ENCODE measurements at places on chromosomes 11 and 22.

DNA sequence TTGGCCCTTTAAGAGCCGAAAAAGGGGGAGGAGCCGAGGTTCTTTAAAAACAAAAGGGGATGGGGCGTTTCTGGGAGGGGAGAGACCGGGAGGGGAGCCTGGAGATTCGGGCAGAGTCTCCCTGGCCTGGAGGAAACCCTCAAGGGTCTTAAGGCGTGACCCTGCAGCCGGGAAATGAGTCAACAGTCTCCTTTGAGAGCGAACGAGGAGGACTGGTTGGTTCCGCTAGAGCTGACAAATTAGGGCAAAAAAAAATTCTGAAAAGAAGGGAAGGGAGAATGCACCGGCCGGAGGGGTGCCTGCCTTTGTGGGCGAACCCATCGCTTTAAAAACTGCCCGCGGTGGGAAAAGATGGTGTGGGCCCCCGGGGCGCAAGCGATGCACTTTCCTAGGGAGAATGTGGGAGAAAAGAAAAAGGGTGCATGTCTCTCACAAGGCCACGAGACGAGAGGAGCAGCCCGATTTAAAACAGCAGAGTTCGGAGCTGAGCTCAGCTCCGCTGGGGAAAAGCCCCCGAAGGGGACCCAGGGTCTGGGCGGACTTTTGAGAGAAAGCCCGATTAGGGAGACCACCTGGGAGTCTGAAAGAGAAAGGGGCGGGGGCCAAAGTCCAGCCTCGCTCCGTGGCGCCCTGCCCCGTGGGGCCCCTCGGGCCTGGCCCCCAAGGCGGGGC, 874 bp downstream of the ZFTA start:
- DNase-seq: peak; percentile 71

DNA sequence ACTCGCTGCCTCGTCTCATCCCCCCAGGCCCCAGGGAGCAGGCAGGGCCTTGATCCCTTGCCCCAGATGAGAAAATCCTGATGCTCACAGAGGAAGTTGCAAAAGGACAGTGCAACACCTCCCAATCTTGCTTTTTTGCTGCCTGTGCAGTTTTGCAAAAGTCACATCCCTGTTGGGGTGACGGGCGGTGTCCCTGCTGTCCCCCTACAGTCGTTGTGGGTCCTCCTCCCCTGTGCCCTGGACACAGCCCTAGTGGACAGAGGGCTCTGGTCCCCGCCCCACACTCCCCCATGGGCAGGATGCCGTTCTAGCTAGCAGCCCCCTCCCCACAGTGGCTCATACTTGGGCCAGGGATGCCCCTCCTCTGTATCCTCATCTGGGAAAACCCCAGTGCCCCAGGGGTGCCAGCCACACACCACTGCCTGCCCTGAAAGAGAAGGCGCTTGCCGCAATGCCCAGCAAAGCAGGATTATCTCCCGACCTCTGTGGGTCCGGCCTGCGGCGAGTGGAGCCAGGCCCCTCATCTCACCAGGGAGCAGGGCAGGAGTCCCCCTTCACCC, 18.4 kb upstream of the CTSD start:
- no peak for DNase-seq

DNA sequence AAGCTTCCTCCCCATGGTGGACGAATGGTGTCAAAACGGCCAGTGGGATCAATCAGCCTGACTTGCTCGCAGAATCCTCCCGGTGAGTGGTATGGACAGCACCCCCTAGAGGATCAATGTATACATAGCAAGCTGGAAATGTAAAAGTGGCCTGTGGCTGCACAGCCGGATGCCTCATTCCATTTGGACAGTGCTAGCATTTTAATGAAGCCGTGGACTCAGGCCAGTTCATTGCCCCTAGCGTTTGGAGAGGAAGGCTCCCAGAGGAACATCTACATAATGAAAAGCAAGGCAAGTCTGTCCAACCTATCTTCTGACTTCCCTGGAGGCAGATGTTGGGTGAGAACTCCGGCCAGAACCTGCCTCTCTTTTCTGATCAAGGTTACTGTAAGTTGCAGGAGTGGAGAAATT, 942.3 kb downstream of the NTM start:
- peak; percentile 87 for DNase-seq

GRCh38 chr11:12240677-12241076, 130.3 kb downstream of the MICAL2 start:
- no peak for DNase-seq

DNA sequence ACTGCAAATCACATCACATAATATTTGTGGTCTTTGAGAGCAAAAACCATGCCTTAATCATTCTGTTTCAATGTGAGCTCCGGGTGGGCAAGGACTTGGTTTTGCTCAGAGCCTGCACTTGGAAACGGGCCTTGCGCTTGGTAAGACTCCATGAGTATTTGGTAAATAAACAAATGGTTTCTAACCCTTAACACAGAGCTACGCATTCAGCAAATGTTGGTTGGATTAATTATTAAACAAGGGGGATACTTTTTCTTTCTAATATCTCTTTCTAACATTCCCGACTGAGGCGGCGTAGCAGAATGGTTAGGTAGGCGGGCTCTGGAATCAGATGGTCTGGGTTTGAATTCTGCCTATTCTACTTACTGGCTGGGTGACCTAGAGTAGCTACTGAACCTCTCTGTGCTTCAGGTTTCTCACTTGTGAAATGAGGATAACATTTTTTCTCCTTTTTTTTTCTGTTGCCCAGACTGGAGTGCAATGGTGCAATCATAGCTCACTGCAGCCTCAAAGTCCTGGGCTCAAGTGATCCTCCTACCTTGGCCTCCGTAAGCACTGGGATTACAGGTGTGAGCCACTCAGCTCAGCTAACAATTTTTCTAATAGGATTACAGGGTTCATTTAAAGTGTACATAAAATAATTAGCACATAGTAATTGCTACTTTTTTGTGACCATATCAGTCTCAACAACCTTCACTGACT, 3.4 kb upstream of the FAM83F start:
- no peak for DNase-seq

GRCh38 chr11:46724088-46724487, 5.1 kb downstream of the F2 start:
- DNase-seq: no peak

DNA sequence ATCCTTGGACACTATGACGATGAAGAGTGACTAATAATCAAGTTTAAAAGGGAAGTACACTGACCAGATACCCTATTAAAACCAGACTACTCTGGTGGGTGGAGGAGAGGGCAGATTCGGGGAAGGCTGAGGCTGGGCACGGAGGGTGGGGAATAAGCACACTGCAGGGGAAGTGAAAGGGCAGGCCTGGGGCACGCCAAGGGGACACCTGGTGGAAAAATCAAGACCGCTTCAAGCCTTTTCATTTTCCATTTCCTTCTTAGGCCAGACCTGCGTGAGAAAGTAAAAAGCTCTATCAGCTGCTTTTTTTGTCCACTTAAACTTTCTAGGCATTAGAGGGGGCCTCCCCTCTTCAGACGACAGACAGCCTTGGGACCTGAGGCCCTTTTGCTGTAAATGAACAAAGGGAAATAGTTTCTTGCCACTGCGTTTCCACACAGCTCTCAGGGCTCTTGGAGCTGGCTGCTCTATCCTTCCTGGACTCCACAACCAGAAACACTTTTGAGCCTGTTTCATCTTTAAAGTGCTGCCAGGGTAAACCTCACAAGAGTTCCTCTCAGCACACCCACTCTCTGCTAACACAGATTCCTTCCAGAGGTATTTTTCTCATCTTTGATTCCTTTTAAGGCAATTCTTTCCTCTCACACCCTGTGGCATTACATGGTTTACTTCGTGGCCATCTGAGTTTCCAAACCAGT, 25.0 kb upstream of the SERPIND1 start:
- no peak for DNase-seq

GRCh38 chr11:72203163-72203562, 11.2 kb downstream of the FOLR1 start:
- no peak for DNase-seq

DNA sequence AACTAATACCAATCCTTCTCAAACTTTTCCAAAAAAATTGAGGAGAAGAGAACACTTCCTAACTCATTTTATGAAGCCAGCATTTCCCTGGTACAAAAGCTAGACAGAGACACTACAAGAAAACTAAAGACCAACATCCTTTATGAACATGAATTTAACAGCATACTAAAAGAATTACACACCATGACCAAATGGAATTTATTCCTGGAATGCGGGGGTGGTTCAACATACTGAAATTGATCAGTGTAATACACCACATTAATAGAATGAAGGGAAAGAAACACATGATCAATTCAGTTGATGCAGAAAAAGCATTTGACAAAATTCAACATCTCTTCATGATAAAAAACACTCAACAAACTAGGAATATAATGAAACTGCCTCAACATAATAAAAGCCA, 148.1 kb downstream of the WNT7B start:
- no peak for DNase-seq

GRCh38 chr22:39204216-39204615, 40.6 kb downstream of the PDGFB start:
- no peak for DNase-seq

GRCh38 chr11:101909087-101909486, 5.7 kb upstream of the CEP126 start:
- no peak for DNase-seq

DNA sequence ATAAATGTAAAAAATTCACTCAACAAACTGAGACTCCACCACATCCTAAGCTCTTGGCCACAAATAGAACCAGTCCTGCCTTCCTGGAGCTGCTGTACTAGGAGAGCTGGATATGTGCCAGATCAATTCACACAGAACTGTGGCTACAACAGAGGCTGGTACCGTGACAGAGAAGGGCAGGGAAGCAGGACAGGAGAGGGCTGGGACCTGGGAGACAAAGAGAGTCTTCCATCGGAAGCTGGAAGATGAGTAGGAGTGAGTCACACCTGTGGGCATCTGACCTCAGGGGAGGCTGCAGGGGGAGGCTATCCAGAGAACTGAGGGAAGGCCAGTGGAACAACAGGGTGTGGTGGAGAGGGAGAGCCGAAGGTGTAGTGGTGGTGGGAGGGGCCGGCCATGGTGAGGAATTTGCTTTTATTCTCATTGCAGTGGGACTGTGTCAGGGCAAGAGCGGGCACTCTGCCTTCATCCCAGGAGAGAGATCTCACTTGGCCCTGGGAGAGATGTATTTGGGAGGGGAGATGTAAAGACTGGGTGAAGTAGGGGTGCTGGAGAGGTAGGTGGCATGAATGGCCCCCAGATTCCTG, 1.9 kb upstream of the LTBP3 start:
- DNase-seq: no peak

- DNase-seq: no peak
These were observed 166.6 kb downstream of the MIAT start for GRCh38 chr22:26823966-26824365.

DNA sequence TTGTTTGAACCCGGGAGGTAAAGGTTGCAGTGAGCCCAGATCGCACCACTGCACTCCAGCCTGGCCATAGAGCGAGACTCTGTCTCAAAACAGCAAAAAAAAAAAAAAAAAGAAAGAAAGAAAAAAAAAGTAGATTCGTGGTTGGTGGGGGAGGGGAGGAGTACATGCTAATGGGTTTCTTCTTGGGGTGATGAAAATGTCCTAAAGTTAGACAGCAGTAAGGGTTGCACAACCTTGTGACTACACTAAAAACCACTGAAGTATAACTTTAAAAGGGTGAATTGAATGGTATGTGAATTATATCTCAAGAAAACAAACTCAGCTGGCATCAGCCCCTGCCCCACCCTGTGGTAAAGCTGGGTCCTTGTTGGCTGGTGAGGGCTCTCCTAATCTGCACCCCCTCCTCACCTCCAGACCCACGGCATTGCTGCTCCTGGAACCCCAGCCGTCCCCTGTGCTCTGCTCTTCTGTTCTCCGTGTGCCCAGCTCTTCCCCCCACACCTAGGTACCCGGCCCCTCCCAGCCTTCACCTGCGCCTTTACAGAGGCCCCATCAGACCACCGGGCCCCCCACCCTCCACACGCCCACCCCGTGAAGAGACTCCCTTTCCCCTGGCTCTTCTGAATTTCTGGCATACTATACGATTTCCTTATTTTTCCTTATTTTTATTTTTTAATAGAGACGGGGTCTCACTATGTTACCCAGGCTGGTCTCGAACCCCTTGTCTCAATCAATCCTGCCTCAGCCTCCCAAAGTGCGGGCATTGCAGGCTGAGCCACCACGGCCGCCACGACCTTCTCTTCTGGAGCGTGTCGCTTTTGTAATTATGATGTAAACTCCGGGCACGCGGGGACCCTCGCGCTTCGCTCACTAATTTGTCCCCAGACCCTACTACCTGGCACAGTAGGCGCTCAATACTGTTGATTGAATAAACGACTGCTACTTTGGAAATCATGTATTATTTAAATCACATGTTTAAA, 924 bp upstream of the FADD start:
- no peak for DNase-seq

DNA sequence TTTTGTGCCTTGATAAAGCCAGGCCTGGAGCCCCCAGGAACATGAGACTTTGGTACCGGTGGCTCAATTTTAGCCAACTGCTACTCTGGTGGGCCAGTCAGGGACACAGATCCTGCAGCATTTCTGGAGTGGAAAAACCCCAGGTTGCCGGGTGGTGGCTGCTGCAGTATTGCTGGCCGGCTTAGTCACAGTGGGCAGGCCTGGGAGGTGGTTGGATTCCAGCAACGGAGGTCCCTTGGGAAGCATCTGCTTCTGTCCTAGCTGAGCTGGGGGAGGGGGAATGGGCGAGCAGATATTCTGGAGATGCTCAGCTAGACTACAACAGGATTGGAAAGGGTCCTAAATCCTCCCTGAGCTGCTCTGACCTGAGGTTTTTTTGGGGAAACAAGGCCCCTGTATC, 31.6 kb upstream of the ACCSL start:
- peak; percentile 15 for DNase-seq

GRCh38 chr22:24812950-24813775, 7.2 kb downstream of the SGSM1 start:
- no peak for DNase-seq

DNA sequence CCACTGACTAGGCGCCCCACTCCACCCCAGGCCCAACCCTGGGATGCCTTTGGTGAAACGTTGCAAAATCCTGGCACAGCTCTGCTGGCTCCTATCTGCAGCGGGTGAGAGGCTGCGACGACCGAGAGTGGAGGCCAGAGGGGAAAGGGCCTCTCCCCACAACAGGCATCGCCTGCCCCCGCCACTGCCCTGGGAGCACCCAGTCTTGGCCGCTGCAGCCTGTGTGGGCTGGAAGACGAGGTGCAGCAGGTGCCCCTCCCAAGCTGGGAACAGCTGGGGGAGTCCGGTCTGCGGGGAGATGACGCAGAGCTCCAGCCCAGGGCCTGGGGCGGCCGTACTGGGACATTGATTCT, 4.2 kb upstream of the PIM3 start:
- DNase-seq: no peak

- peak; percentile 71 for DNase-seq
These were observed 17.1 kb upstream of the EFCAB6 start for GRCh38 chr22:43828998-43829782.
